ENCODE measurements at places on chromosomes 4 and X.

GRCh38 chr4:112270051-112270450 lies 15.7 kb downstream of the TIFA start:
- no peak for DNase-seq

GRCh38 chrX:68061206-68061535 lies 372.1 kb downstream of the OPHN1 start:
- DNase-seq = no peak

GRCh38 chr4:875818-876423 lies 50.0 kb upstream of the CPLX1 start:
- DNase-seq = no peak

GRCh38 chr4:141578451-141578850 lies 57.9 kb upstream of the IL15 start:
- no peak for DNase-seq

GRCh38 chr4:15104825-15105224 lies 102.5 kb downstream of the CPEB2 start:
- DNase-seq = no peak

GRCh38 chrX:69144838-69145680 lies 20.2 kb downstream of the PJA1 start:
- DNase-seq = no peak

GRCh38 chr4:44961001-44961755 lies 234.8 kb upstream of the GNPDA2 start:
- no peak for DNase-seq

GRCh38 chrX:41350976-41351569 lies 17.1 kb downstream of the DDX3X start:
- DNase-seq = no peak

DNA sequence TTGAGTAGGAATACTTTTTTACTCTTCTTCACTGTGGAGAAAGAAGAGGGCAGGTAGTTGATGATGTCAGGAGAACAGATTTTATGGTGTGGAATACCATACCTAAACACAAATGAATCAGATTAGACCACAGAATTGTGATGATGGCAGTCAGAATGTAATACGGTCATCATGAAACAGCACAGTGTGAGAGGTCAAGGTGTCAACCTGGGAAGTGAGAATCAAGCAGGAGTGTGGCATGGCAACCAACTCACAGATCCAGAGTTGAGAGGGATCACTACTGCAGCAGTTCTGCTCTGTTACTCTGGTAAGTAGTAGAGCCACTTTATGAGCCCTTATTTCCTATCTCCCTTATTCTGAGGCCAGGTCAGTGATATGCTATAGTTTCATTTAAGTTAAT lies 27.7 kb downstream of the METTL14 start:
- DNase-seq = no peak

DNA sequence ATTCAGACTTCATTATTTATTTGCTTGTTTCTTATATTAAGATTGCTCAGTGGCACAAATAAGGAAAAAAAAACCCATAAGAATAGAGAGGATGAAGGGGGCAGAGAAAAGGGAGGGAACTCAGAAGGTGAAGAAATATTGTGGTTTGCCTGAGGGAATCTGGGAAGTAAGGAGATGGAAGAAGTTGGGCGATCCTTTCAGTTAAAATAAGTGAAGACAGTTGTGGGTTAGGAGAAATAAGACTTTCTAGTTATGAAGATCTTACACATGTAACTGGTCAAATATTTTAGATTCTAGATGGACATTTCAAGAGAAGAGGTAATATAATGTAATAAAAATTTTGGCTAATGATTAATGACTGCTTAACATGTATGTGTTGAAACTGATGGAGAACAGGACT lies 138.7 kb upstream of the LIMCH1 start:
- no peak for DNase-seq

DNA sequence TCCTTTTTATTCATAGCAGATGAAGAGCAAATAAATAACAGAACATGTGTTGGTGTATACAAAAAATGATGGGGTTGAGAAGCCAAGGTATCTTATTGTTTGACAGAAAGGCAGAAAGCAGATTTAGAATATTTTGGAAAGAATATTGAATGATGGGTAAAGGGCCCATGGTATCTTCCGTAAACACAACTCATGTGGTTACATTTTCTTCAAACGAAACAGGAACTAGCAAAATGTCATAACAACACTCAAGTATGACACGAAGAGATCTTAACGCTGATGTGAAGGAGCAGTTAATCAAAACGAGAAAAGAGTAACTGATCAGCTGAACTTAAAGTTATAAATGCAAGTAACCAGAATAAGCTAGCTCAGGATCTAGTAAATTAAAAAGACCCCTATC lies 195.7 kb upstream of the GK2 start:
- no peak for DNase-seq

DNA sequence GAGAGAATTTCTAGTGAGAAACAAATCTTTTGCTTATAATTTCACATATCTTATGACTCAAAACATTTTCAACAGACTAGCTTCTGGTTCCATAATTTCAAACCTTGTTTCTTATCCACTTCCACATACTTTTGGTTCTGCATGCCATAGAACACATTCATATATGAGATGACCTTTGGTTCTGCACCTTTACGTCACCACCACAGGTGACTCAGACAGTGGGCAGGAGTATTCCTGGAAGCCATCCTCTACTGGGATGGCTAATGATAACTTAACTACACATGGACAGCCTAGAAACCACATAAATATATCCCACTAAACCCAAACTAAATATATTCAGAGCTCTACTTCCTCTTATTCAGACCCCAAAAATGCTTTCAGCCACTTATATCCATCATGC lies 133.3 kb downstream of the DCK start:
- no peak for DNase-seq

DNA sequence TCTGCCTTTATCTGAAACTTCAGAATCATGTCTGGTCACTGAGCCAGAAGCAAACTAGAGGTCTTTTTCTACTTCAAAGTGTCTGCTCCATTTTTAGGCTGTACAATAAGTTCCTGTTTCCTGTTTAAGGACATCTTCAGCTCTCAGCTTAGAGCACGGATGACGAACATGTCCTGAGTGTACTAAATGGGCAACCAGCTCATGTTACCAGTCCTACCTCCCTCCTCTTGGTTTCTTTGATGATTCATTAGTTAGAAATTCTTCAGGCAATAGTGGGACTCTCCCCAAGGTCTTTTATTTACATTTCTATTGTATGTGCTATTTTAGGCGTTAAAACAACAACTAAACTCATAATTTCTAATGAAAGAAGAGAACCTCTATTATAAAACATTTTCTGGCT lies 58.0 kb downstream of the ENPEP start:
- no peak for DNase-seq

DNA sequence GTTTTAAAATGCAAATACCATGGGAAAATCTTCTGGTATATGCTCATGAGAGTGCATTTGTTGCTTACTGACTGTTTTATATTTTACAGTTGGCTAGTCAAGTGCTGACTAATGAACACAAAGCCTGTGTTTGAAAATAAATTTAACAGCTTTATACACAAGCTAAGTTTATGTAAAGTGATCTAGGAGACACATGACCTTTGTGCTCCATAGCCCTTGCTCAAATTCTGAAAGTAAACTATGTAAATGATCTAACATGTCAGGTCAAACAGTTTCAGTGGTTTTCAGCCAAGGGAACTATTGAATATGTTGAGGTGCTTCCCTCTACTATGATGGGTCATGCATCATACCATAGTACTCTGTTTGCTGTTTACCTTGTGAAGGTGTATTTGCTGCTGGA lies 36.7 kb downstream of the DIAPH2 start:
- no peak for DNase-seq

DNA sequence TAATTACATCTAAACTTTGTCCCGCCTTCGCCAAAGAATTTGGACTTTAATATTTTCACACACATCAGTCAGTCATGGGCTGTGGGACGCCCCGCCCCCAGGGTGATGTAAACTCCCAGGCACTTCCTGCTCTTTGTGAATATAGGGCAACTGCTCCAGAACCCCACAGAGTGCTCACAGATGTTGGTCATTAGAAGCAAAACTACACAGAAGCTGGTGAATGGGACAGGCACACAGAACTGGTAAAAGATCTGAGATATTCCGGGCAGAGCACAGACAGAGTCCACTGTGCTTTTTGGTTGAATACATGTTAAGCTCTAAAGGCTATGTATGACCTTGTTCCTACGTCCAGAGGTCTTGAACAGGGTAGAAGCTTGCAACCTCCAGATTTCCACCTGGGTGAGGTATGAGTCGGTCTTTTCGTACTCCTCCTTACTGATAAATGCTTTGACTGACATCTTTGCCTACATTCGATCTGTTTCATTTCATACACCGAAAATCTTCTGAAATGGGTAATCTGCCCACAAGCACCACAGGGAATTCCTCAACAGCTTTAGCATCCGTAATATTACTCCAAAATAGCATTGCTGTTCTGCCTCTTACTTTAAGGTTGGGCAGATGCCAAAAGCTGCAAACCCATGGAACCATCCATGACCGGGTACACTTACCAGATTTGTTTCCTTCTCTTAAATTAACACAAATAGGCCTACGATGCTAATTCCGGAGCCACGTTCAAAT lies 144.6 kb downstream of the AMELX start:
- no peak for DNase-seq

DNA sequence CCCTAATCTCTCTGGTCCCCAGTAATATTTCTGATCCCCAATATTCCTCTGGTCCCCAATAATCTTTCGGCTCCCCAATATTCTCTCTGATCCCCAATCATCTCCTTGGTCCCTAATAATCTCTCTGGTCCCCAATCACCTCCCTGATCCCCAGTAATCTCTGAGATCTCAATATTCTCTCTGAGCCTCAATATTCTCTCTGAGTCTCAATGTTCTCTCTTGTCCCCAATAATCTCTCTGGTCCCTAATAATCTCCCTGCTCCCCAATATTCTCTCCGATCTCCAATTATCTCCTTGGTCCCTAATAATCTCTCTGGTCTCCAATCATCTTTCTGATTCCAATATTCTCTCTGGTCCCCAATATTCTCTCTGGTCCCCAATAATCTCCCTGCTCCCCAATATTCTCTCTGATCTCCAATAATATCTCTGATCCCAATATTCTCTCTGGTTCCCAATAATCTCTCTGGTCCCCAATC lies 17.9 kb downstream of the P2RY8 start:
- no peak for DNase-seq

GRCh38 chr4:54187148-54187547 lies 41.9 kb upstream of the PDGFRA start:
- DNase-seq = no peak

GRCh38 chrX:154308108-154308946 lies 12.7 kb downstream of the TKTL1 start:
- DNase-seq = no peak

- DNase-seq = no peak
Observed at GRCh38 chr4:73583666-73584065, 36.6 kb downstream of the RASSF6 start.

DNA sequence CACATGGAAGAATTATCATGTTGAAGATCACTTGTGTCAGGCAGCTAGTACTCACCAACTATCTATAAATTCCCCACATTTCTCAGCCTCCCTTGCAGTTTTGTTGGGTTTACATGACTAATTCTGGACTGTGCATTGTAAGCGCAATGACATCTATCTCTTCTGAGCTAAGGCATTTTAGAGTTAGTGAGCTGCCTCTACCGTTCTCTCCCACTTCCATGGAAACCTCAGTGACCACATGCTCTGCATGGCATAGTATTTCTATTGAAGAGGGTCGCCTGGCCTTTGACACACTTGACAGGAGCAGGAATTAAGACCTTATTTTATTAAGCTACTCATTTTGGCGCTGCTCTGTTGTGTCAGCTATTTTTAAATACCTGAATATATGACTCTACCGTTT lies 67.5 kb upstream of the NPY2R start:
- no peak for DNase-seq

GRCh38 chrX:8201896-8202331 lies 30.8 kb upstream of the VCX2 start:
- DNase-seq = no peak

DNA sequence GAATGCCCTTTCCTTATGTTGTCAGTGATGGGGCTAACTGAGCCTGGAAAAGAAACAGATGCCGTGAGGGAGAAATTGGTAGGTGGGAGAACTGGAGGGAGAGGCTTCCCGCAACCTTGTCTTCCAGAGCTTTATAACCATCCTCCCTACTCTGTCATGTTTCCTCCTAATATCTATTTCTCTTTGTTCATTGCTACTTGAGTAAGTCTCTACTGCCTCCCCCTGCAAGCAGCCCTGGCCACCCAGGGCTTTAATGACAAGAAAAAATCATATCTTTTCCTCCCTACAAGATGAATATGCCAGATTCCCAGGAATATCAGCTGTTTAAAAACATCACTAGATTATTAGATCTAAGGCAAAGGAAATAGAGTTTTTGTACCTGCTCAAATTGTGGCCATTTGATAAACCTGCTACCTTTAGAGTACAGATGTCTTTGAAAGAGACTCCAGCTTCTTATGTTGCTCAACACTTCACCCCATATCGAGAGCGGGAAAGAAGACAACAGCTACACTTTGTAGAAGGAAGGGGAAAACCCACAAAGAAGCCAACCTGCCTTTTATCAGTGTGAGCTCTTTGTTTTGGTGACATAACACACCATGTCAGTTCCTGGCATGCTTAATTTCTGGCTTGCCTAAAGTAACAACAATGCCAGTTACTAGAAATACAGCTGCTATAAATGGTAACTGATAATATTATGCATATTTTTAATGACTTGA lies 186.6 kb upstream of the LEF1 start:
- no peak for DNase-seq

- no peak for DNase-seq
Observed at GRCh38 chr4:40831146-40831907, 81.6 kb downstream of the NSUN7 start.

DNA sequence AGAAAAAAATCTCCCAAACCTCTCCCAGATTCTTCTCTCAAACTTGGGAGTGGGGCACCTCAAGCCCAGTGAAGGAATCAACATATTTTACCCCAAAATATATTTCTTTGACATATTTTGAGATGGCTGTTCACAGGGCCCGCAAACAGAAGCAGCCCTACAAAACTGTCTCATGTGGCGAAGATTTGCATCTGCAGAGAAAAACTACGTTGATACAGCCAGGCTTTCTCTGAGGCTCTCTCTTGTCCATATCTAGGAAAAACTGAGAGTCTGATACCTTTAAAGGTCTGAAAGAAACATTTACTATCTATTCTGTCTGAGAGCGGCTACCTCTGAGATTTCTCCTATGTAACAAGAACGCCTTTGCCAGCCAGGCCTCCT lies 23.3 kb upstream of the TMSB4X start:
- DNase-seq = no peak

- no peak for DNase-seq
Observed at GRCh38 chr4:24741910-24742309, 53.5 kb upstream of the SOD3 start.

DNA sequence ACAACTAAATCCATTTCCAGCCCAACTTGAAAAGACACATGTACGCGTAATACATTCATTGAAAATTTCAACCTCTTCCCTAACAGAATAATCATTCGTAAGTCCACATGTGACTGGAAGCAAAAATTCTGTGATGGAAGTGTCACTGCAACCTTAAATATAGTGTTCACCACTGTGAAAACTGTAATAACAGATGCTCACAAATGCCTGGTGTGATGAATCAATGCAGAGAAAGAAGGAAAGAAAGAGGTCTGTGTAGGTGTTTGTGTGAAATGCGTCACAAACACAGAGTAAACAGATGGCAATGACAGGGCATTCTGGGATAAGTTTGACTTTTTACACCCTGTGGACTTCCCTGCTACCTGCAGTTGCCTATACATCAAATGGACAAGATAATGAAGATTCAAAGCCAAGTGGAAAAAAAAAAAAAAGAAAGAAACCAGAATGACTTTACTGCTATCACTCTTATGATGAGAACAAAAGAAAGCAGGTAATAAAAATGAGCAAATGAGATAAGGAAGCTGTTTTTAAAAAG lies 123.3 kb downstream of the EPHA5 start:
- no peak for DNase-seq

Measured in vagina (tissue), 2 donors.